ENCODE measurements at places on chromosomes 12 and 14. TPM values are rescaled to one million over a fixed set of nuclear protein-coding genes. Genes with fewer than 3 reads are reported as not detected.

The TMEM179 gene
- 0.10 TPM for total RNA-seq

The SMOC1 gene
- total RNA-seq: 21.8 TPM

The CRIP1 gene
- total RNA-seq: 1,790 TPM

The HPD gene
- 1.5 TPM for total RNA-seq

The ADAM21 gene
- total RNA-seq: not detected

The ZNF891 gene
- 0.55 TPM for total RNA-seq

The NFE2 gene
- 0.20 TPM for total RNA-seq

Data from A549 treated with DMSO at 1 μM for 4 hours (cell line).